ENCODE measurements at places on chromosomes 7 and 10. TPM values are rescaled to one million over a fixed set of nuclear protein-coding genes. Genes with fewer than 3 reads are reported as not detected.

- no peak for DNase-seq
Measured at GRCh38 chr7:108014215-108014614, 11.3 kb upstream of the LAMB1 start.

DNA sequence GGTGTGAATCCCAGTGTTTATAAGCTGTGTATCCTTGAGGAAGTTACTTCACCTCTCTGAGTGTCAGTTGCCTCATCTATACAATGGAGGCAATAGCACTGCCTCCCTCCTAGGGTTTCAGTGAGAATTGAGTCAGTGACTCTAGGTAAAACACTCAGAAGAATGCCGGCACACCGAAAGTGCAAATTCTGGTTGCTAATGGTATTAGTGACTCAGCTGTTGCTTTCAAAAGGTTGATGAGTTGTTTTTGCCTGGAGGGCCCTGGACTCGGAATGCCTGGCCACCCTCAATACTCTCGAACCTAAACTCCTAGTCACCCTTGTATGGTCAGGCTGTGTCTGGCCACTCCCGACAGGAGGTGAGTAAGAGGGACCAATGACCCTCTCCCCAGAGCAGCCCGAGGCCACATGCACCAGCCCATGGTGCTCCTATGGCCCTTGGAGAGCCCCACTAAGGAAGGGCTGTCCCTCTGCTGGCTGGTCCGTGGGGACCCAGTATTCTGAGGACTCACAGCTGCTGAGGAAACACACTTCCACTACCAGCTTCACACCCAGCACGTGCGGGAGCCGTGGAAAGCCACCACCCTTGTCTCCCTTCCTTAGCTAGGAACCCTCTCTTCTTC is 60.2 kb downstream of the CALML3 start:
- DNase-seq: peak; percentile 47

- no peak for DNase-seq
Measured at GRCh38 chr10:110492069-110492822, 5.5 kb upstream of the DUSP5 start.

The GPR15LG gene
- not detected for total RNA-seq

Measured in myocyte (in vitro differentiated cells).